ENCODE measurements at places on chromosomes 5 and 9.

DNA sequence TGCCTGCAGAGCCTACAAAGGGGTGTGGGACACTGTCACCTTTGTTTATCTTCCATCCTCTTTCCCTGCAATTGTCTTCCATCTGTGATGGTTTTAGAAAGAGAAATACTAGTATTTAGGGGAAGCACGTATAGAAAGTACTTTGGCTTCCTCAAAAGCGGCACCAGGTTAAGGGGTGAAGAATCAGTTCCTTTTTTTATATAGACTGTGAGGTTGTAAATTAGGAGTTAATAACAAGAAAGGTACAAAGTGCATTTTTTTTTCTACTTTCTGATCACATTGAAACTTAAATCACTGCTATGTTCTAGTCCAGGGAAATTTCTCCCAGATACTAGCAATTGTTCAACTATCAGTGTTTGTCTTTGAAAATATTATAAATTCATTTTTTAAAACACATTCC lies 219.3 kb downstream of the CEMIP2 start:
- DNase-seq: no peak

DNA sequence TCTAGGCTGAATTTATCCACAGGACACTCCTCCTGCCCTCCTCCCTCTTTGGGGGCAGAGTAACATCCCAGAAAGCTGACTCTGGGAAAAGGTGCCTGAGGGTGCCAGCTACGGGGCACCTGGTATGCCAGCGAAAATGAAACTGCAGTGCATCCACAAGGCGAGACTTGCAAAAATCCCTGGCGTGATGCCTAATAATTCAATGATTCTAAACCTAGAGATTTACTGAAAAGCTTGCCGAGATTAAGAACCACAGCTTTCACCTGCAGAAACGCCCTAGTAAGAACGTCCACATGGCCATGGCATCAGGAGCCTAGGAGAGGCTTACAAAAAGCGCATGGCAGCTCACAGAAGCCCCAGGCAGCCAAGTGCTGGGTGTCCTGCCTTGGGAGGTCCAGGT lies 20.9 kb downstream of the CCNJL start:
- DNase-seq: no peak

DNA sequence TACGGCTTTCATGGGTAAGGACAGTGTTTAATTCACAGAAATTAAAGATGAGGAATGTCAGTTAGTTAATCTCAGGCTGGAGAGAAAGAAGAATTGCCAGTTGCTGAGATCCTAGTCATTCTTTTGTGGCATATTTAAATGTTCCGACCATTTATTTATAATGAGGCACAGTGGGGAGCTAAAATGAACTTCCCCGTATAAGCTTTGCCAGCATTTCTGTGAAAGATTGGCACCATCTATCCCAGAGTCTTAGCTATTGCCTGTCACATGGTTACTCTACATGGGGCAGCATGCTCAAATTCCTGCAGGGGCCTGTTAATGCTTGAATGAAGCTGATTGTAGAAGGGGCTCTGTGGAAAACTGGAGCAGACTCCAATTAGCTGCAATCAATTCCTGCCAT lies 314.1 kb downstream of the PRELID2 start:
- DNase-seq: no peak

- peak; percentile 93 for DNase-seq
These were observed at the start of gene ARRDC3 for GRCh38 chr5:91383027-91383955. Gene ARRDC3, minus strand, starts transcription at chr5:91383317. Its CDS starts 225 bp downstream, at chr5:91383092.

DNA sequence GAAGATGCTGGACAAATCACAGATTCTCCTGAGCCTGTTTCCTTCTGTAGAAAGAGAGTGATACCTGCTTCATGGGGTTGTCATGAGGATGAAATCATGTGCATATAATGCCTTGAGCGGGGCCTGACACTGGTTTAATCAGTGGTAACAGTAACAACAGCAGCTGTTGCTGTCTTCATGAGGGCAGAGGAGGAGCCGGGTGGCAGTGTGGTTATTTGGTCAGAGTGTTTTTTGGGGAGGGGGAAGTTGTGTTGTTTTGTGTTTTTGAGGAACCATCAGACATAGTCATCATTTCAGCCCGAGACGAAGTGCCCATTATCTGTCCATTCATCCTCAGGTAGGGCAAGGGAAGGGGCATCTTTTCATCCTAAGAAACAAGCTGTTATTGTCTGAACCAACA lies 44.0 kb downstream of the NEURL1B start:
- no peak for DNase-seq

DNA sequence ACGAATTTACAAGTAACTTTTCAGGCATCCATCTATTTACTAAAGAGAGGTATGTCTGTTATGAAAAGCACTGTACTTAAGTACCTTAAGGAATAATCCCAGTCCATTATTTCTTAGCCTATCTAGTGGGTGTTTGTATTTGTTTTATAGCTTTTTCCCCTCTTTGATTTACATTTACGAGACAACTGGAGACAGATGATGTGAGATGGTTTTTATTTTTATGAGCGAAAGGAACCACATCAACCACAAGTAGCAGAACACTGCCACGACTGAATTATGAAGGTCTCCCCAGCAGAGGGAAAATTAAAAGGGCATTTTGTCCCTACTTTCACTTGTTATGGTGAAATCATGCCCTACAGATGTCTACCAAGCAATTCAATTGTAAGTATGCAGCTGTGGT lies 357.8 kb downstream of the NFIB start:
- no peak for DNase-seq

- DNase-seq: no peak
These were observed at the start of gene NMUR2 for GRCh38 chr5:152405145-152405544. Gene NMUR2, minus strand, starts transcription at chr5:152405279. Its CDS starts 166 bp downstream, at chr5:152405113.

DNA sequence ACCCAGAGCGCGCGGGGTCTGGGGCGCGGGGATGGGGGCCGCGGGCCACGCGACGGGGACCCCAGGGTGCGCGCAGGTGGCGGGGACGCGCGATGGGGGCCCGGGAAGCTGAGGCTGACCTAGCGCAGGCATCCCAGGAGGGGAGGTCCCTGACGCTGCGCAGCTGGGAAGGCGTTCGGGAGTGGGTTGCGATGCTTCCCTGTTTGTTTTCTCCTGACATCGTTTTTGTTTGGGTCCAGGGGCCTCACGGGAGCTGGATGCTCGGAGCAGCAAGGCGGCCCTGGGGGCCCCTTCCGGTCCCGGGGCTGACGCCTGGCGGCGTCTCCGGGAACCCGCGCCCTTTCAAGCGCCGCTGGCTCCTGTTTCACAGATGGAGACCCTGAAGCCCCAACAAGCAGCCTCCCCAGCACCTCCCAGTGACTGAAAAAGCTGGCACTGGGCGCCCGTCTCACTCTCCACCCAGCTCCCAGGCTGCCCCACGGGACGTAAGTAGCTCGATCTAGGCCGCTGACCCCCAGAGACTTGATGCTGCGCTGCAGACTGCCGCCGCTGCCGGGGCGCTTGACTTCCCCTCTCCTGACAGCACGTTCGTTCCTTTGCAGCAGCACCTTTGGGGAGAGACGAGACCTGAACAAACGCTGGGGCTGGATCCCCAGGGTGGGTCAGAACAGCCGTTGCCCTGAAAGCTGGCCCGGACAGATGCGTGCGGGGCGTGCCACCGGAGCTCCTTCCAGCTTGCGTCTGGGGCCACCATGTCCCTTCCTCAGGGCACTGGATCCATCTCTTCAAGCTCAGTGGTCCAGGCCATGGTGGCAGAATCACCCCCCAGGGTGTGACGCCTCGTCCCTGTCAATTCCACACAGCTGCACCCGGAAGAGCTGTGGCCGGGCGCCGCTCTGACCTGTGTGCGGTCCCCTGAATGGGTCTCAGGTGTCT lies 593 bp downstream of the BRD3OS start:
- DNase-seq: peak; percentile 38

GRCh38 chr9:137299938-137300337 lies 2.1 kb downstream of the NRARP start:
- DNase-seq: no peak

DNA sequence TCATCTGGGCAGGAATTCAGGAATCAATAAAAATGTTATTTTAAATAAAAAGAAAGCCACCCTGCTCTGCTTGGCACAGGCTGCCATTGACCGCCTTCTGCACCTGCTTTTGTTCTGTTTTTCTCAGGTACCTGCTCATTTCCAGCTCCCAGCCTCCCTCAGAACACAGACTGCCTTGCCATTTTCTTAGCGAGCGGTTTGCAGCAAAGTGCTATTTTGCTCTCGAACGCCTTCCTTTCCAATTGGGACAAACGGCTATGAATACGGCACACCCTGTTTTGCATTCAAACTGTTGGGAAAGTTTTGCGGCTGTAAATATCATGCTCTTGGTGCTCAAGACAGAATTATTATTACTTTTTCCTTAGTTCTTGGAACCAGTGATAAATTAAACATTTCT lies 25.1 kb upstream of the FCN1 start:
- no peak for DNase-seq

- DNase-seq: no peak
These were observed 76.6 kb downstream of the PSD2 start for GRCh38 chr5:139872052-139872766.

DNA sequence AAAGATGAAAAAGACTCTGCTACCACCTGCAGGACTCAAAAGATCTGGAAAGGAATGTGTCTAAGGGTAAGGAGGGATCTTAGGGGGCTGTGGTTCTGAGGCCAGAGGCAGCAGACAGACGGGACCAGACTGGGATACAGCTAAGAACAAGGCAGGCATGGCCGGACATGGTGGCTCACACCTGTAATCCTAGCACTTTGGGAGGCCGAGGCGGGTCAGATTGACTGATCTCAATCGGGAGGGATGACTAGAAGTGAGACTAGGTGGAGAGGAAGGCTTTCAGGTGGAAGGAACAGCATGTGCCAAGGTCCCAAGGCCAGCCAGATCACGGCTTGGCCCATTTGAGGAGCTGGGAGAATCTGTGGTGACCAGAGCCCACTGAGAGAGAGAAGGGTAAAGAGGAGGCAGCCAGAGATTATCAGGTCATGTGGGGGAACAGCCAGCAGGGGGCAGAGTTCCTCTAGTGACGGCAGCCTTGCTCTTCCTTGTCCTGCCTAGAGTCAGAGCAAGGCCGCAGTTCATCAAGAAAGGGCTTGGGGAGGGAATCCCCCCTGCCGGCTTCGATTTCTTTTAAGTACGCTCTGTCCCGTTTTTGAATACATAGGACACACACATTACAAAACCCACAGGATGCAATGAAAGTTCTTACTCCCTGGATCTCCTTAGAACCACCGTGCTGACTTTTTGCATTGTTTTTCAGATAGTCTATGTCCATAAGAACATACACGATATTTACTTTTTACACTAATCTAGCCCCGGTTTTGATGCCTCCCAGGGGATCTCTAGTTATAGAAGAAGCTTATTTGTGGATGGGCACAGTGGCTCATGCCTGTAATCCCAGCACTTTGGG lies 2.6 kb upstream of the OLFML2A start:
- DNase-seq: peak; percentile 78

- DNase-seq: no peak
These were observed 11.1 kb upstream of the ESM1 start for GRCh38 chr5:54996466-54996865.

GRCh38 chr5:52799358-52799982 lies 11.8 kb downstream of the ITGA1 start:
- DNase-seq: no peak

GRCh38 chr9:20624201-20625002 lies 2.1 kb upstream of the MLLT3 start:
- DNase-seq: peak; percentile 13

DNA sequence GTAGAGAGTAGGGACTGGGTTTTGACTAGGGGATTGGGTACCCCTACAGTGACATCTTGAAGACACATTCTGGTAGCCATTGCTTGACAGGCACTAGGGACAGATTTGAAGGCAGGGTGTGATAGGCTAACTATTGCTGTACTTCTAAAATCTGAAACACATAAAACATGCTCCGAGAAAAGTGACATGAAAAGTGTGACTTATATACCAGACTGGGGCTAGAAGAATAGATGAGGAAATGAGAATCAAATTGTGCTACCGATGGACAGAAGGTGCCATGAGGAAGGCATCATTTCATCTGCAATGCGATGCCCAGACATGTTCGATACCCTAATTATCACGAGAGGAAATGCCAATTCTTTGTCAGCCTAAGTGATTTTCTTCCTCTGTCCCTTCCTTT lies 475.8 kb downstream of the SPOCK1 start:
- no peak for DNase-seq

DNA sequence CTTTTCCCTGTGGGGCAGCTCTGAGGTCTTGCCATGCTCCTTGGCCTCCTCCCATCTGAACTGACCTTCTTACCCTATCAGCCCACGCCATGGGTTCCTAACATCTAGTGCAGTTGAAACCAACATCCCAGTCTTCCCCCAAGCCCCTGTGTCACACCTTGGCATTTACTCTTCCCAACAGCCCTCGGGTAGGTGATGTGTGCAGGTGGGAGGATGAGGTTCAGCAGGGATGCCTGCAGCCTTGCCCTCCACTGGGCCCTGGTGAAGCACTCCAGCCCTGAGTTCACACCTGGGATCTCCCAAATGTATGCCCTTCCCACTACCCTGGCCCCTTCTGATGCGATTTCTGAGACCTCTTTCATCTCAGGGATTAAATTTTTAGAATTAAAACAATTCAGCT lies 15.5 kb downstream of the IRX2 start:
- DNase-seq: no peak

DNA sequence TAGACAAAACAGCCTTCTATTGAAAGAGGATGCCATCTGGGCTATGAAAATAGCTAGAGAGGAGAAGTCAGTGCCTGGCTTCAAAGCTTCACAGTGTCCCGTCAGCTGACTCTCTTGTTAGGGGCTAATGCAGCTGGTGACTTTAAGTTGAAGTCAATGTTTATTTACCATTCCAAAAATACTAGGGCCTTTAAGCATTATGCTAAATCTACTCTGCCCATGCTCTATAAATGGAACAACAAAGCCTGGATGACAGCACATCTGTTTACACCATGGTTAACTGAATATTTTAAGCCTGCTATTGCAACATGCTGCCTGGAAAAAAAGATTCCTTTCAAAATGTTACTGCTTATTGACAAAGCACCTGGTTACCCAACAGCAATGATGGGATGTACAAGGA lies 309.1 kb downstream of the NTRK2 start:
- no peak for DNase-seq

DNA sequence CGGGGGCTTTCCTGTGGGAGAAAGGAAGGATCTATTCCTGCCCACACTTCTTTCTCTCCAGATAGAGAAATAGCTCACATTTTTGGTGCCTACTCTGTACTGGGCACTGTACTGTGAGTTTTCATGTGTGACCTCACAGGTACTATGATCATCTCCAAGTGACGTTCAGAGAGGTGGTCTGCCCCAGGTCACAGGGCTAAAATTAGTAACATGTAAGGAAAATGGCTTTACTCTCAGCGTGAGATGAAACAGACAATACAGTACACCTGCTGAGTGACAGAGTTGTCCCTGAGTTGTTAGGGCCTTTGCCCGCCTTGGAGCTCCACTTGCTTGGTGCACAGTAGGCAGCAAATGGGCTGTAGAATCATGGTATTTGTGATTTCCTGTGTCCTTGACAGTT lies 306.1 kb upstream of the DMRT1 start:
- DNase-seq: no peak

Measured in stimulated activated naive CD4-positive, alpha-beta T cell treated with Interleukin-2 at 50 U/mL for 16 hours (primary cell).